SK-N-SH (cell line): ENCODE measurements at places on chromosomes 16 and 17. TPM values are rescaled to one million over a fixed set of nuclear protein-coding genes. Genes with fewer than 3 reads are reported as not detected.

GRCh38 chr16:51708861-51709260 is 557.8 kb upstream of the SALL1 start:
- DNase-seq = no peak

- no peak for DNase-seq
Measured at GRCh38 chr17:21007646-21008045, 35.2 kb downstream of the USP22 start.

DNA sequence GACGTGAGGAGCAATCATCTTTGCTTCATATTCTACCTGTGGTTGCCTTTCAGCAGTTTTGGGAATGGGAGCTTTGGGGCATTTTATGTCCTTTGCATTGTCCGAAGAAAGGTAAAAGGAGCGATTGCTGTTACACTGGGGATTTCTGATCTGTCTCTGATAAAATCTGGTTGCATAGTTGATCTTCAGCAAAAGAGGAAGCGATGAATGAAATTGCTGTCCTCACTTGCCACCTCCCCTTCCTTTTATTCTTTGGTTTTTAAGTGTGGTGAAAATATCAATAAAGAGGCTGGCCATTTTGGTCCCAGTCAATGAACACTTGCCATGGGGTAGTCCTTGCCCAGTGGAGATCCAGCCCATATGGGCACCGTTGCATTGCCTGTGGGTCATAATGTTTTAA is 236.8 kb downstream of the MSI2 start:
- no peak for DNase-seq

- no peak for DNase-seq
Measured at GRCh38 chr17:32020943-32021614, 13.9 kb downstream of the LRRC37B start.

DNA sequence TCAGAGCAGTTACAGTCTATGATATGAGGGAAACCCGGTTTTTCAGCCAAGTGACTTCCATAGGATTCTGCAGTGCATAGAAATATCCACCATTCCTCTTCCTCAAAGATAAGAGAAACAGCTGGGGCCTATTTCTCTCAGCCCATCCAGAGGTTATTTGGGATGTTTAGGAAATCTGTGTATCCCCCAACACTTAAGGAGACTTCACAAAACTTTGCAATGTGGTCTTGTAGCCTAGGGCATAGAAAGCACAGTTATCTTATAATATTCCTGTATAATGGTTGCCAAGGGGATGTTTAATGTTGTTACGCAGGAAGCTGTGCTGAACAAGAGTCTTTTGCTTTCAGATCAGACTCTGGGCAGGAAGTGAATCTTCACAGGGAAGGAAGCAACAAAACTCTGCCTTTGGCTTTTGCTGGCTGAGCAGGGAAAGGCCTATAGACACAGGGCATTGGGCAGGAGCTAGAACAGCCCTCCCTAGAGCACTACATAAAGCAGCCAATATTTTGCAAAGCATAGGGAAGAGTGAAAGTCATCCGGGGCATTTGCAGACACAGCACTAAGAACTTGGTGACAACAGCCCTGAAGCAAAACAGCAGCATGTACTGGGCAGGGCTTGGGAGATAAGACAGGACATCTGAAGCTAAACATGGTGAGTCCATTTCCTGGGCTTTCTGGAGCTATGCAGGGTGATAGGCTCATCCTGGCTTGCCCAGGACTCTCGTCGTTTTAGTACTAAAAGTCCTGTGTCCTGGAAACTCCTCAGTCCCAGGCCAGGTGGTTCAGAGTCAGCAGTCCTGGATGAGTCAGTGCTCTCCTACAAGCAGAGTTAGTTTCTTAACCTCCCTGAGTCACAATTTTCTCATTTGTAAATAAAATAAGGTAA is 18.7 kb upstream of the BEAN1 start:
- DNase-seq = peak; percentile 49

DNA sequence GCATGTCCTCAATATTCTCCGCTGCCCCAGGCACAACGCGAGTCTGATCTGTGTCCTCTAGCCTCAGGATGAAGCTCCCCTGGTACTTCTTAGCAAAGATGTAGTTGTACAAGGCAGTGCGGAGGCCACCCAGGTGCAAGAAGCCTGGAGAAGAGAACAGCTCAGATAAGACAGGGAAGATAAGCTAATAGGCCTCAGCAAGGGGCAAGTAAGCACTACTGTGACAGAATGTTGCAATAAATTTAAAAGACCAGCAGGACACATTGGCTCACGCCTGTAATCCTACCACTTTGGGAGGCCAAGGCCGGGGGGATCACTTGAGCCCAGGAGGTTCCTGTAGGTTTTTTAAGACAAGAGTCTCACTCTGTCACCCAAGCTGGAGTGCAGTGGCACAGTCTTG is 5.0 kb downstream of the EARS2 start:
- DNase-seq = no peak

DNA sequence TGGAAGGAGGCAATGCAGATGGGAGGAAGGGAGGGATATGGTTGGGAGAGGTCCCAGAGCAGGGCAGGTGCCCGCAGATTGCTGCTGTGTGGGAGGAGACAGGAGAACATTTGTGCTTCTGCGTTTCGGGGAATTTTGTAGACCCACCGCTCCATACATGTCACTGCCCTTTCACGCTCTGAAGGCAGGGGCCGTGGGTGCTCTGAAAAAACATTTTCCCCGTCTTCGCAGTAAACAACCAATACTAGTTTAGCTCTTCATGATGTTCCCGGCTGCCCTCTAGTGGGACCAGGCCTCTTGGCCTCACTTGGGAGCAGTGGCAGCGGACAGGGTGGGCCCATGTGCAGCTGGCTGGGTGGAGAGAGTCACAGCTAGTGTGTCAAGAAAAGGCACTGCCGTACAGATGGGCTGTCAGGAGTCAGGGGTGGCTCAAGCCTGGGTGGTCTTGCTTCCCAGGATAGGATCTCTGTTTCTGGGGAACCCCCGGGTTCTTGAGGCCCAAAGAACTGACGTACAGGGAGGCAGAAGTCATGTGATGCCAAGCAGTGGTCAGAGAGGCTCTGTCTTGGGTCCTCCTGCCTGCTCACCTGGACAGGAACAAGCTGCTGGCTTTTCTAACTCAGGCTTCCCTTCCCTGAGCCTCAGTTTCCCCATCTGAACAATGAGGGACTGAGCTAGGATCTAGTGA is 46.5 kb upstream of the CPNE2 start:
- DNase-seq = peak; percentile 64

DNA sequence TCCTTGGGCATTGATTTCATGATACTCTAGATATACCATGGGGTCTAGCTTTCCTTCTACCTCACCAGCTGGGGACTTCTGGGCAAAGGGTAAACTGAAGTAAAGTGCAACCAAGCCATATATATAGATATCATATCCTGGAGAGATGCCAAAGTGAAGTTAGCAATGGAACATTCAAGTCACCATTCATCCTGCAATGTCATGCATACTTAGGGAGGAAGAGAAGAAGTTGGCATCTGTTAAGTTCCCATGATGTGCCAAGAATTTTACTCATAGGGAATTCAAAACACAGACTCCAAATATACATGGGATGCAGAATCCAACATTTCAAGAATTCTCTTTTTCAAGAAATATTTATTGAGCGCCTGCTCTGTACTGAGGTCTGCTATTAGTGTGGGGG is 399.8 kb downstream of the HS3ST4 start:
- no peak for DNase-seq

- peak; percentile 88 for DNase-seq
Measured at GRCh38 chr17:63911657-63912100, 621 bp upstream of the CSHL1 start.

TMC7 gene
- polyA plus RNA-seq = 0.66 and 0.93 TPM in 2 replicates

KRT37 gene
- polyA plus RNA-seq = not detected in 2 replicates

CCL4 gene
- not detected in 2 replicates for polyA plus RNA-seq

NOTUM gene
- polyA plus RNA-seq = 0.33 and 0.36 TPM in 2 replicates

QRICH2 gene
- 6.2 and 7.6 TPM in 2 replicates for polyA plus RNA-seq

ERCC4 gene
- 1.8 and 2.8 TPM in 2 replicates for polyA plus RNA-seq
